Calu3 (cell line): ENCODE measurements at places on chromosomes 7 and 10. TPM values are rescaled to one million over a fixed set of nuclear protein-coding genes. Genes with fewer than 3 reads are reported as not detected.
A peak's percentile ranks its signal among the peaks of the same experiment; 100 is the strongest.

GRCh38 chr10:5942001-5942400 lies 35.3 kb downstream of the IL15RA start:
- peaks cover 20% of the 10 kb centered on the region for H3K4me1 ChIP-seq
- no peak overlapping the region for H3K27ac ChIP-seq
- H3K4me3 ChIP-seq = no peak overlapping the region
- peaks cover 15% of the 10 kb centered on the region for H3K36me3 ChIP-seq
- no peak for DNase-seq
- no peaks in the 10 kb centered on the region for H3K27me3 ChIP-seq

C7orf57 gene
- 0.24 and 0.33 TPM in 2 replicates for total RNA-seq

- no peaks in the 10 kb centered on the region for H3K36me3 ChIP-seq
- no peaks in the 10 kb centered on the region for H3K4me1 ChIP-seq
- H3K27ac ChIP-seq = no peak overlapping the region
- no peak overlapping the region for H3K4me3 ChIP-seq
These were observed 449.4 kb downstream of the TNS3 start for GRCh38 chr7:47132471-47132870.

DNA sequence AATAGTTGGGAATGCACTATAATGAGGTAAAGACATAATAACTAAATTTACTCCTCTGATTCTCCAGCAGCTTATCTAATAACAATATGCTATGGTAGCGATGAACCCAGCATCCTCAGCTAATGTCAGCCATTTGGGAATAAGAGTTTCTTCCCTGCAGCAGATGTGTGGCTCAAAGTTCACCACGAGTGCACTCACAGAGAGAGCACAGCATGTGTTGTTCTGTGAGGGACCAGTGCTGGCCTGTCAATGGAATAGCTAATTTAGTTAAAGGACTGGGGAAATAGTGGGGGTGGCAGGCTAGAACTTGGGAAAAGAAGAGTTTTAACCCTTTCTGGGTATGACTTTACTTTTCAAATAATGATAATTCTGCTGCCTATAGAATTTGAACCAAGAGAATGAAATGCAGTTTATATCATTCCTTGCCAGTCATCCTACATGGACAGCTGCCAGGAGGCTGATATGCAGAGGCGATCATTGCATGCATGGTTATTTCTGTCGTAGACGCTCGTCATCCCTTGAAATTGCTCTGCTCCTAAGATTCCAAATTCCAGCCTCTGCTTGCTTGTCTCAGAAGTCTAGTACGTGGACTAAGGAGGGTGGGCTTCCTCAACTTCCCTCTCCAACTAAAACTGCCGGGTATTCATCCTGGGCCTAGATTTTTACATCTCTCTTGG lies 355.6 kb downstream of the RNLS start:
- no peak overlapping the region for H3K27ac ChIP-seq
- no peaks in the 10 kb centered on the region for H3K36me3 ChIP-seq
- no peak for DNase-seq
- H3K4me1 ChIP-seq = peaks cover 5% of the 10 kb centered on the region
- H3K4me3 ChIP-seq = no peak overlapping the region

GRCh38 chr10:93916257-93917063 lies 22.7 kb downstream of the SLC35G1 start:
- H3K4me1 ChIP-seq = no peaks in the 10 kb centered on the region
- no peaks in the 10 kb centered on the region for H3K36me3 ChIP-seq
- no peak overlapping the region for H3K27ac ChIP-seq
- DNase-seq = no peak
- H3K4me3 ChIP-seq = no peak overlapping the region

- H3K27ac ChIP-seq = no peak overlapping the region
- no peak overlapping the region for H3K4me3 ChIP-seq
- no peak for DNase-seq
- no peaks in the 10 kb centered on the region for H3K36me3 ChIP-seq
- H3K27me3 ChIP-seq = peaks cover 22% of the 10 kb centered on the region
These were observed 316.2 kb downstream of the SORCS3 start for GRCh38 chr10:104957178-104957841.

- peak; percentile 47 for DNase-seq
- H3K36me3 ChIP-seq = no peaks in the 10 kb centered on the region
These were observed 176.0 kb upstream of the MYO3A start for GRCh38 chr10:25758041-25758457.

GRCh38 chr7:151945224-151945623 lies 11.0 kb upstream of the GALNTL5 start:
- no peak overlapping the region for H3K4me3 ChIP-seq
- H3K27me3 ChIP-seq = peaks cover 34% of the 10 kb centered on the region

GRCh38 chr7:37109843-37110242 lies 338.8 kb downstream of the ELMO1 start:
- no peak overlapping the region for H3K27ac ChIP-seq
- no peaks in the 10 kb centered on the region for H3K36me3 ChIP-seq
- no peaks in the 10 kb centered on the region for H3K27me3 ChIP-seq
- no peak overlapping the region for H3K4me3 ChIP-seq
- H3K4me1 ChIP-seq = no peaks in the 10 kb centered on the region
- DNase-seq = no peak
